ENCODE measurements at places on chromosomes 2 and 18.

GRCh38 chr18:70982292-70982691, 693.4 kb downstream of the SOCS6 start:
- DNase-seq = no peak

DNA sequence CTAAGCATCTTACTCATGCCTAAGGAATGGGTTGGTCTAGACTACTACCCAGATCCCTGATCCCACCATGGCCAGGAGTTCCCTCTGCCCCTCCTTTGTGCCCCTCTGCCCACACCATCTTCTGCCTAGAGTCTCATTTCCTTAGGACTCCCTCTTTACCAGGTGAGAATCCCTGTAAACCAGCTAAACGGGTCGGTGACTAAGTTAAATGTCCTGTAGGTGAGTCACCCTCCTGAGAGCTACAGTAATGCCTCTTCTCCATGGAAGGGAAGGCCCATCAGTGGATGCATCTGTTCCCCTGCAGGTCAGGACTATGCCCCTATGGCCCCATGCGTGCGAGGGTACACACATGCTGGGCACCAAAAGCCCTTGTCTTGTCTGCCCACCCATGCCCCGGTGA, 25.4 kb downstream of the PTGR3 start:
- DNase-seq = no peak

- DNase-seq = no peak
Measured at GRCh38 chr18:67276638-67277037, 239.9 kb downstream of the DSEL start.

GRCh38 chr2:68099260-68099659, 36.5 kb upstream of the C1D start:
- no peak for DNase-seq

GRCh38 chr2:199404841-199405240, 52.9 kb downstream of the SATB2 start:
- no peak for DNase-seq

DNA sequence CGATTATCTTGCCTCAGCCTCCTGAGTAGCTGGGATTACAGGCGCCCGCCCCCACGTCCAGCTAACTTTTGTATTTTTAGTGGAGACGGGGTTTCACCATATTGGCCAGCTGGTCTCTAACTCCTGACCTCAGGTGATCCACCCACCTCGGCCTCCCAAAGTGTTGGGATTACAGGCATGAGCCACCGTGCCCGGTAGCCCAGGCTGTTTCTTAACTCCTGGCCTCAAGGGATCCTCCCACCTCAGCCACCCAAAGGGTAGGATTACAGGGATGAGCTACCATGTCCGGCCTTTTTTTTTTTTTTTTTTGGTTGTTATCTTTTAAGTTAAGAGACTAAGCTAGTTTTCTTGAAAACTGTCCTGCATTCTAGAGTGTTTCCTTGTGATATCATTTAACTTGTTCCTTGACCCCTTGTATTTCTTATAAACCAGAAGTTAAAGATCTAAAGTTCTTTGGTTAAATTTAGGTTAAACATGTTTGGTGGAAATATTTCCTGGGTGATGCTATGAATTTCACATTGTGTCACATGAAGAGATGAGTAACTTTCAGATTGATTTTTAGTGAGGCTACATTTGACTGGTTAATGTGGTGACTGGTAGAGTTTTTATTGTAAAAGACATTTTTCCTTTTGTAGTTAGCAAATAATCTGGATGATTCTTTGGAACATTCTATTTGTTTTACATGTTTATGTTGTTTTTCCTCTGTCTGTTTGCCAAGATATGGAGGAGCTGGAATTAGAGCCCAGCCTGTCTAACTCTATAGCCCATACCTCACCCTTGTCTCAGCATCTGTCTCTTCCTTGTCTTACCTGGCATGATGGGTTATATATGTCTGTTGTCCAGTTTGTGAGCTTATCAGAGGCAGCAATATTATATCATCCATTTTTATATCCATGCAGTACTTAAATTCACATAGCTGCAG, 5.2 kb downstream of the NCAPH start:
- no peak for DNase-seq

Data from CD4-positive, alpha-beta T cell treated with Interleukin-6 at 100 ng/mL for 8 hours (primary cell).